ENCODE measurements at places on chromosomes 1 and 21. TPM values are rescaled to one million over a fixed set of nuclear protein-coding genes. Genes with fewer than 3 reads are reported as not detected.
A peak's percentile ranks its signal among the peaks of the same experiment; 100 is the strongest.

CHML gene
- total RNA-seq: 18.3 TPM

CHD5 gene
- 0.24 TPM for total RNA-seq

SMIM1 gene
- 2.3 TPM for total RNA-seq

GATAD2B gene
- 97.2 TPM for total RNA-seq

GRCh38 chr1:82507011-82507410, 706.3 kb downstream of the ADGRL2 start:
- H3K36me3 ChIP-seq: no peaks in the 10 kb centered on the region
- no peak for DNase-seq
- H3K4me3 ChIP-seq: no peak overlapping the region
- H3K4me1 ChIP-seq: no peaks in the 10 kb centered on the region
- no peaks in the 10 kb centered on the region for H3K27me3 ChIP-seq

- H3K27me3 ChIP-seq: no peaks in the 10 kb centered on the region
- H3K27ac ChIP-seq: no peak overlapping the region
- no peaks in the 10 kb centered on the region for H3K36me3 ChIP-seq
- no peak for DNase-seq
- peaks cover 42% of the 10 kb centered on the region for H3K4me1 ChIP-seq
- H3K4me3 ChIP-seq: no peak overlapping the region
These were observed 4.7 kb downstream of the SZRD1 start for GRCh38 chr1:16371725-16372124.

GRCh38 chr1:173058556-173058955, 7.8 kb upstream of the TNFSF18 start:
- no peaks in the 10 kb centered on the region for H3K27me3 ChIP-seq
- no peaks in the 10 kb centered on the region for H3K4me1 ChIP-seq

DNA sequence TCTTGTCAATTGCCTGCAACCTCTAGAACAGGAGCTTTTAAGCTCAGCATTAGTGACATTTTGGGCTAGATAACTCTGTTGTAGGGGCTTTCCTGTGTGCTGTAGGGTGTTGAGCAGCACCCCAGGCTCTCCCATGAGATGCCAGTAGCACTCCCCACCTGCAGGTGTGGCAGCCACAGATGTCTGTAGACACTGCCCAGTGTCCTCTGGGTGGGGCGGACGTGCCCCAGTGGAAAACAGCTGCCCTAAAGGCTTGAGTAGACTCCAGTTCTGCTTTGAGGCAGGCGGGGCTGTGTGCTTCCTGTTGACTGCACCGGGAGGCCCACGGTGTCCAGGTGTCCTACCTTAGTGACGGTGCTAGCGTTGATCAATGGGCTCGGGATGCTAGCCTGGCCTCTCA, 16.9 kb upstream of the PWP2 start:
- H3K36me3 ChIP-seq: peaks cover 40% of the 10 kb centered on the region
- H3K27ac ChIP-seq: peak overlapping the region; percentile 86
- DNase-seq: no peak

GRCh38 chr21:45506241-45506817, 35.9 kb downstream of the SLC19A1 start:
- no peak overlapping the region for H3K27ac ChIP-seq
- H3K4me1 ChIP-seq: no peaks in the 10 kb centered on the region
- DNase-seq: no peak
- no peak overlapping the region for H3K4me3 ChIP-seq

DNA sequence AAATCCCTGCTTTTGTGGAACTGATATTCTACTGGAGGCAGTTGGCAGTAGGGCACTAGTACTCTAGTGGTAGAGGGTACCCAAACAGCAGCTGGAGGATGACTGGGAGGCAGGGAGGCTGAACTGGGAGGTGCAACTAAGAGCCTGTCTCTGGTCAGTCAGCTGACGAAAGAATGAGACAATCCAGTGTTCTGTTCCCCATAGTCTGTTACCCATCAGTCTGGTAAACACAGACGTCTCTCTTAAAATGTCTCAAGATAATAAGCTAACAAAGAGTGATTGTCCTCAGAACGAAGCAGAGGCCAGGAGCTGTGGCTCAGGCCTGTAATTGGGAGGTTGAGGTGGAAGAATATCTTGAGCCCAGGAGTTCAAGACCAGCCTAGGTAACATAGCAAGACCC, 30.4 kb downstream of the TFAP2E start:
- no peak overlapping the region for H3K27ac ChIP-seq
- no peak for DNase-seq
- H3K4me3 ChIP-seq: no peak overlapping the region

- no peaks in the 10 kb centered on the region for H3K27me3 ChIP-seq
- no peaks in the 10 kb centered on the region for H3K4me1 ChIP-seq
- no peak overlapping the region for H3K4me3 ChIP-seq
- no peak for DNase-seq
These were observed 57.1 kb upstream of the DR1 start for GRCh38 chr1:93288558-93288957.

- no peak overlapping the region for H3K27ac ChIP-seq
- no peaks in the 10 kb centered on the region for H3K27me3 ChIP-seq
- no peak for DNase-seq
- H3K36me3 ChIP-seq: no peaks in the 10 kb centered on the region
These were observed 72.0 kb upstream of the TARDBP start for GRCh38 chr1:10940451-10940804.

GRCh38 chr1:14067711-14068110, 367.7 kb downstream of the PRDM2 start:
- no peaks in the 10 kb centered on the region for H3K27me3 ChIP-seq
- H3K36me3 ChIP-seq: no peaks in the 10 kb centered on the region
- H3K4me1 ChIP-seq: no peaks in the 10 kb centered on the region

DNA sequence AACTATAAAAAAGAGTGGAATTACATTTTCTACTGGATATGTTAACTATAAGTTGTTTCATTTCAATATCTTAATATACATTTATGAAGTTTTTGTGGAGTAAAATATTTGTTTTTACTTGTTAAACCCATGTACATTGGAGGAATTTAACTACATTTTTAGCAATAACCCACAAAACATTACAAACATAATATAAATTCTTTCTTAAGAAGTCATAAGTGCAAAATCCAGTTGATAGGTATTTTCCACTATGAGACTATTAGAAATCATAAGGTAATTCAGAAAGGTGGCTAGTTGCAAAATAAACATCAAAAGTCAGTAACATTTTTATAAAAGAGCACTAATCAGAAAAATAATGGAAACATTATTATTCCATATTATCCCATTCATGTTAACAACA, 73.9 kb upstream of the RRP15 start:
- H3K4me1 ChIP-seq: no peaks in the 10 kb centered on the region
- H3K27me3 ChIP-seq: no peaks in the 10 kb centered on the region
- H3K27ac ChIP-seq: no peak overlapping the region
- H3K4me3 ChIP-seq: no peak overlapping the region
